ENCODE measurements at places on chromosomes 5 and 9.

DNA sequence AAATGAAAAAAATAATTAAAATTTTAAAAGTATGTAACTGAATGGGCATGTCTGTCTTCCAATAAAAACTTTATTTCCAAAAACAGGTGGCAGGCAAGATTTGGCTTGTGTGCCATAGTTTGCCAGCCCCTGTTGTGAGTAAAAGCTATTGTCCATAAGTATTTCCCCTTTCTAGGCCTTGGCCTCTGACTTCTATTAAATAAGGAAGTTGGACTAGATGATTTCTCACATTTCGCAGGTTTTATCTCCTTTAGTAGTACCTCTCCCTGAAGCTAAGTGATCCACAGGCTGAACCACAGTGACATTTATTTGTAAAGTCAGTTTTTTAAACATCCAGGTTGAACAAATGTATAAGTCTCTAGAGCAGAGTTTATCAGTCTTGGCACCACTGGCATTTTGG, 41.3 kb downstream of the RECK start:
- DNase-seq: no peak

DNA sequence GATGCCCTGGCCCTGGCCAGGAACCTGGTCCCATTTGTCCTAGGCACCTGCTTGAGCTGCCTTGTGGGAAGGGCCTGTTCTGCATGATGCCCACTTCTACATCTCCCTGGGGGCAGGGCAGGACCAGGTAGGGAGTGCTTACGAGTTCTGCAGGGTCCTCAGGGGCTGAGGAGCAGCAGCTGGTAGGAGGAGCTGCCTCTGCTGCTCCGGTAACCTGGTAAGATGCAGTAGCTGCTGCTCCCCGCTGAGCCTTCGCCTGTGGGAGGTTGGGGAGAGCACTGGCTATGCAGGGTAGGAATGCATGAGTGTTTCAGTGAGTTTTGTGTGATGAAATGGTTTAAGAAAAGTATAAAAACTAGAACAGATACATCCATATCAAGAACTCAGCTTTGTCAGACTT, 13.6 kb downstream of the LRRC8A start:
- DNase-seq: no peak

- no peak for DNase-seq
These were observed 40.0 kb downstream of the PTGES start for GRCh38 chr9:129712634-129713401.

DNA sequence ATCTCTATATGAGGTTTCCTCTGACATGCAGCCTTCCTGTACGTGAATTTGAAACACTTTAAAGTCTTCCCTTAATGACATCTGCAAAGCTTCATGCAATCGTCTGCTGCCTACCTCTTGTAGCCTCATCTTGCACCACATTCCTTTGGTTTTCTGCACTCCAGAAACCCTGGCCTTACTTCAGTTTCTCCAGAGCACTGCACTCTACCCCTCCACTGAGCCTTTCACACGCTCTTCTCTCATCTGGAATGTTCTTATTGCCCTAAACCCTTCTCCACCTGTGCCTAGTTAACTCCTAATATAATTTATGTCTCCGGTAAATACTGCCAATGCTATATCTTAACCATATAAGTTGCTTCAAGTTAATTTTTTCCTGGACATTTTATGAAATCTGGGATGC, 168.8 kb upstream of the SLC27A6 start:
- DNase-seq: no peak

DNA sequence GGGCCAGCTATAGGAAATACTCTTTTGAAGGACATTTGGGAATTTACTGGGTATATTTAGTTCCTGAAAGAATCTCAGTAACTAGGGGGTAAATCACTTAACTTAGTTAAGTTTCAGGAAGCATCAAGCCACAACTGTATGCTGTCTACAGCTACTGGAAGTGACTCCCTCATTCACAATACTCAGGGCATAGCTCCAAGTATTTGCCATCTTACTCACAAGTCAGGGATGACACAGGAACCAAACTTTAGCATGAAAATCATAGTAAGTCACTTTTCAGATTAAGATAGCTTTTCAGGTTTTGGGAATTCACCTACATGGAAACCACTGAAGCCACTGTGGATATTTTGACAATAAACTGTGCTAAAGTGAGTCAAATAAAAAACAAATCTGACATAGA, 242.4 kb upstream of the ATP10B start:
- no peak for DNase-seq

DNA sequence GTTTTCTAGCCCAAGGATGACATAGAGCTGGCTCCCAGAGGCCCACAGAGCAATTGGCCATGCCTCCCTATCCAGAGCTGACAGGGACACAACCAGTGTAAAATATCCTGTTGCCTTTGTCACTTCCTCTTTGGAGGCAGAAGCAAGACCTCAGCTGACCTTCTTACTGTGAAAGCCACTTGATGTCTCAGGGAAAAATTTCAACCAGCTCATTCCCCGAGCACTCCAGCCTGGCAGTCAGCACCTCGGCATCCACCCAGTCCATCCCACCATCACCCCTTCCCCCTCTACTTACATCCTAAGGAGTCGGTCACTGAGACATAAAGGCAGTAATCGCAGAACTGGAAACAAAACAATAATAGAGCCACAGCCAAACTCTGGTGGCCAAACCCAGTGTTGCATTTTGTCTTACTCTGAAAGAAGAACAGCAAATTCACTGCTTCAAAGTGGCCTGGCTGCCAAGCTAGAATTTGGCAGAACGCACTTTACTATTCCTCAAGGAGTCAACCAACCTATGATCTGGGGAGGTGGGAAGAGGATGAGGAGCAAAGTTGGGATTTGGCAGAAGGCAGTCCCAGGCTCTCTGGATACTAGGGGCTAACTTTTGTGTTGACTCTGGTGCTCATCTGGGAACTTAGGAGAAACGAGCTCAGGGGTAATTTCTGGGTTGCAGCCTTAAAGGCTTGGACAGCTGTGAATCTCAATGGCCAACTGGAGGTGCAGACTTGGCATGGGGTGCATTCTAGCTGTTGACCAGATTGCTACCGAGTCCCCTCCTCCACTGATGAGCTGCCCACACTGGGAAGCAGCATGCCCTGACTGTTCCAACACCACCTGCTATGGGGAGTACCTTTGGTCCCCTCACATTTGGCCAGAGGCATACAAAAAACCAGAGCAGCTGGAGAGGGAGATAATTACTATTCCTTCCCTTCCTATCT, 13.6 kb downstream of the NIPAL4 start:
- no peak for DNase-seq

GRCh38 chr5:150412319-150413175, at the start of gene CD74:
TSS of gene CD74 (minus strand) at chr5:150412910. CDS start at chr5:150412749, 161 bp downstream.
- peak; percentile 72 for DNase-seq

- DNase-seq: no peak
These were observed 374.2 kb downstream of the EFNA5 start for GRCh38 chr5:107296572-107296971.

DNA sequence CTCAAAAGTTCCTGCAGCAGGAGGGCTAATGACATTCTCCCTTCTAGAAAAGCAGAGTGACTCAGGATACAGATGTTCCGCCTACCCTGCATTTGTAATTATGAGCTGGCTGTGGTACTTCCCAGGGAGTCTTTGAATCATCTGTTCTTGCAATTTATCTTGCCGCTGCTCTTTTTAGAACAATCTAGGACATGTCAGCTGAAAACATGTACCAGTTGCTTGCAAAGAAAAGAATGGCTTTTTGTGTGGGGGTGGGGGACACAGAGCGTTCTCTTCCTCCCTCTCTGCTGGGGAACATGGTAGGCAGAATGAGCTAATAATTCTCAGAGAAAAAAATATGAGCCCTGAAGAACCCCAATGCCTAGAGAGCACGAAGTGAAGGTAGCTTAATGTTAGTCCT, 51.7 kb upstream of the TUT7 start:
- DNase-seq: no peak
